NCI-H1417 treated with DMSO at 0.1 percent for 48 hours (cell line): ENCODE measurements at places on chromosomes 11 and 22.

DNA sequence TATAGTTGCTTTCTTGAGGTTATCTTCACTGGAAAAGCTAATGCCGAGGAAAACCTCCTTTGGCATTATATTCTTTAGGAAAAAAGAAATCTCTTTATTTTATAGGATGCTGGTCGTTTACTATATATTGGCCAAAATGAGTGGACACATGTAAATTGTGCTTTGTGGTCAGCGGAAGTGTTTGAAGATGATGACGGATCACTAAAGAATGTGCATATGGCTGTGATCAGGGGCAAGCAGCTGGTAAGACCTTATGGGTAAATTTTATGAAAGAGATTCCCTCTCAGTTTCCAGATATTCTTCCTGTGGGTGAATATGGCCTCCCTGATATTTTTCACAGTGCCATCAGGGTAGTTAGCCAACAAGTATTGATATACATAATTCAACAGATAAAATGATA is 29.4 kb upstream of the TTC36 start:
- no peak for DNase-seq

DNA sequence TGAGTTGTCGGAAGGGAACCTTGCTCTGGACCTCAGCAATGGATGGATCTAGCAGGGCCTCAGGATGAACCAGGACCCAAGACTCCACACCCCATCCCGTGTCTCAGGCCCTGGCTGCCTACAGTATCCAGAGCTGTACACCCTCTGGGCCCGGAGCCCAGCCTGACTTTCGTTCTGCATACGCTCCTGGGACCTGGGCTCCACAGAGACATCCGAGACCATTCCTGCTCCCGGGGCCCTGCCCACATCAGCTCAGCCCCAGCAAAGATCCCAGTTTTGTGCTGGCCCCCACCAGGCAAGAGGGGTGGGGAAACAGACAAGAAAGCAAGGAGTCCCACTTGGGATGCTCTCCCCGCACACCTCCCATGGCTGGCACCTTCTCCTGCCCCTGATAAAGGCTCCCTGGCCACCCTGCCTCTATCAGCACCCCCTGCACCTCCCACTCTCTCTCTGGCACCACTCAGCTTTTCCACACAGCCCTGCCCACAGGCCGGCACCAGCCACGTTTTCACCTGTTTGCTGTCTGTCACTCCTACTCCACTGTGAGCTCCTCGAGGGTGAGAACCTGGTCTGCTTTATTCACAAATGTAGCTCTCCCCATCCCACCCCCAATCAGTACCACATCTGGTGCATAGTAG is 64.5 kb upstream of the TCF20 start:
- no peak for DNase-seq

DNA sequence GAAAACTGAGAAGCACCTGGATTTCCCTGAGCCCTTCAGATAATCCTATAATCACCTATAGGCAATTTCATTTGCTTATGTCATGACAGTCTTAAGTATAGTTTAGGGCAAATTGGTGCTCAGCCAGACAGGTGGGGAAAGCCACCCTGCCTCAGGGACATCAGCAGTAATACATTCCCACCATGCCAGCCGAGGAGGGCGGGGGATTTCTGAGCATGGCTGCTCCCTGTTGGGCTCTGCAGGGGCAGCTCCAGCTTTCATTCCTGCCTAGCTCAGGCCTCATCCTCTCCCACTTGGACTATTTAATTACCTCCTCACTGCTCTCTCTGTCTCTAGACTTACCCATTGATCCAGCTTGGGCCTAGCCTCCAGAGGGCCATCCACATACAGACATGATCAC is 9.0 kb upstream of the DRD2 start:
- DNase-seq: no peak

DNA sequence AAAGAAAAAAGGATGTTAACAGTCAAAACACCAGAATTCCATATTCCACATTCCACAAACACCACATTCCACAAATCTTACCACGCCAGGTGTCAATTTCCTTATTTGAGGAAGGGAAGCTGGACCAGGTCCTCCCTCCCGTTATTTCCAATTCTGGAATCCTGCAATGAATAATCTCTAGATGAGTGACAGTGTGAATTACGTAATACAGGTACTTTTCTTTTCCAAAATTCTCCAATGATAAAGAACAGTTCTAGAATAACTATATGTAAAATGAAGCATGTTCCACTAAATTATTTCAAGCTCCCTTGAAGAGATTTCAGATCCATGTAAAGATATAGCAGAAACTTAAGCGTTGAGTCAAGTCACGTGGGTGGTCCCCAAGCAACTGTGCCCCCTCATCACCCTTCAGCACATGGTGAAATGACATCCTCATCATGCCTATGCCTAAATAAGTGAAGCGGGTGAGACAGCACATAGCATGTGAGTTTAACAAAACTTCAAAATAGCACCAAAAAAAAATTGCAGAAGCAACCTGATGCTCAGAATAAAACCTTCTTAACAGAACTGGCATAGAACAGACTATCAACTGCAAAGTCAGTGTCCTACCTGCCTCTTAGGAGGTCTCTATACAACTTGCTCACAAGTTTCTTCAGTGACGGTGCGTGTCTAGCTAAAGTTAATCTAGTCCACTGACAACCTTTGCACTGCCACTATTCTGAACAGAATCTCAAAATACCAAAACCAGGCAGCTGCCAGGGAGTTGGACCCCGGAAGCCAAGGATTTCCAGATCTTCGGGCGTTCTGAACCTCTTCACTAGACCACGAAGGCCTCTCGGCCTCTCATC is 876 bp downstream of the NFRKB start:
- no peak for DNase-seq

GRCh38 chr22:38347944-38348750 is 30.9 kb upstream of the CSNK1E start:
- DNase-seq: no peak

GRCh38 chr22:31957970-31958594 is 13.7 kb downstream of the YWHAH start:
- no peak for DNase-seq

GRCh38 chr11:63643205-63643604 is 28.0 kb downstream of the ATL3 start:
- no peak for DNase-seq

DNA sequence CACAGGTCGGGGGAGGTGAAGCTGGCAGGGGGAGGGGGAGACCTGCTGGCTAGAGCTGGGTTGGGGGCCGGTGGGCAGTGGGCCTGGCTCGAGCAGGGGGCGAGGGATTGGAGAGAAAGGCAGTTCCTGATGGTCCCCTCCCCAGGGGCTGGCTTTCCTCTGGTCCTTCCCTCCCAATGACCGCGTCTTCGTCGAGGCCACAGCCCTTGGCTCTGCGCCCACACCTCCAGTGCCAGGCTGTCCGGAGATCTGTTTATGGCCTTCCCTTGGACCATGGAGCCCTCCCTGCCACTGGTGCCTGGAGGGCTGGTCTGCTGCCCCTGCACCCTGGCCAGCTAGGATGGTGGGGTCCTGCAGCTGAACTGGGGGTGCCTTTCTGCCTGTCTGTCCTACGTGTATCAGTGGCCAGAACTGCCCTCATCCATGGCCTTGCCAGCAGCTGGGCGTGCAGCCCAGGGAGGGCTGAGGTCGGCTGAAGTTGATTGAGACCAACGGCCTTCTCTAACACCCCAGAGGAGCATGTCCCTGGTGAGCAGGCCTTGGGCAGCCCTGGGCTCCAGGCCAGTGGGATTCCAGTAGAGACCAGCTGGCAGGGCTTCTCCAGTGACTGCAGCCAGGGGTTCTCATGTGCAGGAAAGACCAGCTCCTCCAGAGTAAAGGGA is 12.3 kb downstream of the TANGO2 start:
- no peak for DNase-seq

- no peak for DNase-seq
Measured at GRCh38 chr11:69984457-69985261, 93.5 kb upstream of the ANO1 start.

- DNase-seq: no peak
Measured at GRCh38 chr11:46917762-46918082, 628 bp downstream of the LRP4 start.

GRCh38 chr11:110128161-110128560 is 35.0 kb downstream of the ZC3H12C start:
- peak; percentile 44 for DNase-seq

- no peak for DNase-seq
Measured at GRCh38 chr11:128053981-128054931, 533.1 kb downstream of the ETS1 start.

DNA sequence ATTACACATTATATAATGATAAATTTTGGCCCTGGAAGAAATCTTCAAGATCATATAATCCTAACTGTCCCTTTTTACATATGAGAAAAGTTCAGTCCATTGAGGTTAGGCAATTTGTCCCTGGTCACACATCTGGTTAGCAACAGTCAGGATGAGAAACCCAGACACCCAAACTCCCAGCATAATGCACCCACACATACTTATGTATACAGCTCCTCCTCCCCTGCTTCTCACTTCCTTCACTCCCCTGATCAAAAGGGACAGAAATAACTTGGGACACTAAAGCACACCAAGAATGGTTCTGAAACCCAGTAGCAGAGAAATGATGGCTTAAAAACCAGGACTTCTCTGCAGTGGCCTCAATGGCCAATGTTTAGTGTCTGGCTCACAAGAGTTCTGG is 11.1 kb downstream of the NUMA1 start:
- no peak for DNase-seq
